ENCODE measurements at places on chromosomes 5 and 9. TPM values are rescaled to one million over a fixed set of nuclear protein-coding genes. Genes with fewer than 3 reads are reported as not detected.

GRCh38 chr9:18245911-18246310 lies 228.0 kb upstream of the ADAMTSL1 start:
- no peak for DNase-seq

GRCh38 chr9:6997330-6997729 lies 239.6 kb downstream of the KDM4C start:
- no peak for DNase-seq

DNA sequence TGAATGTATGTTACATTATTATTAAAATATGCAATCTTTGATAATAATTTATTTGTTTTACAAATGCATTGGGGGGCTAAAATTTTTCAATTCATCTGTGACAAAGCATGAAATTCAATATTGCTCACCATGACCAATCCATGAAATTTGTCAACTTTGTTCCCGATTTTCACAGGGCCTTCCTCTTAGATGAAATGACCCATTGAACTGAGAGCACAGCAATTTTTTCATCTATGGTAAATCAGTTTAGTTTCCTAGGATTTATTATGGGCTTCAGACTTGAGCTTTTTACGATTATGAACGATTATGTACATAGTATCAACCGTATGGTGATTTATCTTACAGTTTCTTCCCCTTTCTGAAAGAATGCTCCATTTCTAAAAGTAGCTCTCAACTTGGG lies 157.3 kb downstream of the KIAA0825 start:
- DNase-seq, result no peak

DNA sequence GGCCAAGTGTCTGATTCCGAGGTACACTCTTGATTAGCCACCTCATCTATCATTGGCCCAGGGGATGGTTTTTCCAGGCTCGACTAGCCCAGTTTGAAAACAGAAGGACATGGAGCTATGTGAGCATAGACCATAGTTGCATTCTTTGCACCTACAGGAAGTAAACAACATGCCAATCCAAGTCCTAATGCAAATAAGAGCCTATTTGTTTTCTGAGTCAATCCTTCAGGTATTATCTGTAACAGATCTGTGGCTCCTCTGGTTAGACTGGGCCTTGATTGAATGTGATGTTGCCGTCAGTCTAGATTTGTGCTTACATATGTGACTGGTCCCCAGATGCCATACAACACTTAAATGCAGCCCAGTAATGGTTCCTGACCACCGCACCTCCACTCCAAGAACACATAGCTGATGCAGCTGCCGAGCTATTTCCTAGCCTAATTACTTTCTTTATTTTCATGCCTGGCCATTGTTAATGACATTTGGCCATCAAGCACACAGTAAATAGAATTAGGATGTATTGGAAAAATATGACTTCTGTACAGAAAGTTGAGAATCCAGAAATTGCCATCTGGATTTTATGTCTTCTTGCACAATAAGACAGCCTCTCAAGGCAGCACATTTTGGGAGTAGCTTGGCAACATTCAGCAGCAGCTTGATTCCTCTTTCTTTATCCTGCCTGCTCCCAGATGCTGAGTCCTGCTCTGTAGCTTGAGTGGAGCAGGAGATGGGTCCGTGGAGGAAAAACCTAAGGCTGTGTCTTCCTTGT lies 29.5 kb upstream of the ARHGAP26 start:
- no peak for DNase-seq

GRCh38 chr5:82274343-82275211 lies 3.6 kb downstream of the RPS23 start:
- no peak for DNase-seq

DNA sequence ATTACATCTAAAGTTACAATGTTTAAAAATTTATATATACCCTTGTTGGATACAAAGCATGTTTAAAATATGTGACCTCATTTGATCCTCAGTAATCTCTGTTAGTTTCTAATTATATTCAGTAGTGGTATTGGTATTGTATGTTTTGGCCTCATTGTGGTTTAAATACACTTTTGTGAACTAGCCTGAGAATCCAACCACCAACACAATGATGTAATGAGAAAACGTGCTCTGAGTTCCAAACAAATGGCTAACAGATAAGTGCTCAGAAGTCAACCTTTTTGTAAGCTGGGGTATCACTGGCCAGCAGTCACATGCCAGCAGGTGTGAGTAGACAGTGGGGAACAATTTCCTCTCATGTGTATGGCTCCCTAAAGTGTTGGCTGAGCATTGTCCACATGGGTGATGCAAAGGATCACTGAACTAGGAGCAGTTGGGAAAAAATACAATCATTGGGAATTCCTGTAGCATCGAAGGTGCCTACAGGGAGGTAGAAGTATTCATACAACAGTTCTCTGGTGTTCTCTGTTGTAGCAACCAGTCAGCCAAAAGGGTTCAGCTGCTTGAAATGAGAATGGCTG lies 56.1 kb downstream of the DOCK8 start:
- no peak for DNase-seq

DNA sequence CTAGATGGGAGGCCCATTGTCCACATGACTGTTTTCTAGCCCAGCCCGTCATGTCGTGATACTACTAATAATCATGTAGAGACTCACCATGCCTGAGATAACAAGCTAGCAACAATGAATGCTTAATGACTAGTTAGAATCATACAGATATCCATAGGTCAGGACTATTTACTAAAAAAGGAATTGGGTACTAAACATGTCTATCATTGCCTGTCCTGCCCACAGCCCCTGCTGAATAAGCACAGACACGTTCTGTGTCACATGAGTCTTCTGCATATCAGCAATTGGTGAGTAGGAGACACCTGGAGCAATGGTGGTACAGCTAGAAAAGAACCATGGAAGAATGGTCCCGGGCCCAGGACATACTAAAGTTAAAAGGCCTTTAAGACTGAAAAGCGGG lies 18.0 kb downstream of the FRRS1L start:
- DNase-seq, result no peak

DNA sequence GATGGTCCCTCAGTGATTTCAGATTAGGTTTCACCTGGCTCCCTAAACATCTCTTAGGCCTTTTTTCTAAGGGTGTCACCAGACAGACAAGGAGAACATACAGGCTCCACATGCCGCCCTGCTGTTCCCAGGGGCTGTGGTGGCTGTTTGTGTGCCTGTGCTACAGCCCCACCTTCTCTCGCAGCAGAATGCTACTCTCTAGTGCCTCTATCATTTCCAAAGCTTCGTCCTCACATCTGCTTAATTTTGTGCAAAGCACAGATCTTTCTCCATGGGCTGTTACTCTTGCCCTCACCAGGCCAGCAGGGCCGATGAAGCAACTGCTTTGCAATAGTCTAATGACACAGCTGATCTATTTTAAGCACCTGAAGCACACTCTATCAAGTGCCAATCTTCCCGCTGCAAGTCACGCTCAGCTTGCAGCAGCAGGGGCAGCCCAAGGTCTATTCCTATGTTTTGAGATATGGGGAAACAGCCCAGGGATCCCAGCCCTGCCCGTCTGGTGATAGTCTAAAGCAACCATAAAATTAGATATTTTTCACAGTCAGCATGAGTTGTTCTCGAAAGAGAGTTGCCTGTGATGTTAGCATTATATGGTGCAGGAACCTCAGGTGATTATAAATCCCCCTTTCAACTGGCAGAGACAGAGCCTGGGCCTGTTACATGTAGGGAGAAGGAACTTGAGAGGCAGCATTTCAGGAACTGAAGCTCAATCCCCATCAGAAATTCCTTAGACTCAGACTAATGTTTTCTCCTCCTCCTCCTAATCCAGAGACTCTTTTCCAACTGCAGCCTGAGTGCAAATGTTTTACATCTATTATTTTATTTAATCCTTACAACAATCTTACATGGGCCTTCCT lies 12.7 kb downstream of the ABLIM3 start:
- DNase-seq, result no peak

- peak; percentile 48 for DNase-seq
These were observed 2.9 kb downstream of the SEMA6A start for GRCh38 chr5:116571568-116572349.

DNA sequence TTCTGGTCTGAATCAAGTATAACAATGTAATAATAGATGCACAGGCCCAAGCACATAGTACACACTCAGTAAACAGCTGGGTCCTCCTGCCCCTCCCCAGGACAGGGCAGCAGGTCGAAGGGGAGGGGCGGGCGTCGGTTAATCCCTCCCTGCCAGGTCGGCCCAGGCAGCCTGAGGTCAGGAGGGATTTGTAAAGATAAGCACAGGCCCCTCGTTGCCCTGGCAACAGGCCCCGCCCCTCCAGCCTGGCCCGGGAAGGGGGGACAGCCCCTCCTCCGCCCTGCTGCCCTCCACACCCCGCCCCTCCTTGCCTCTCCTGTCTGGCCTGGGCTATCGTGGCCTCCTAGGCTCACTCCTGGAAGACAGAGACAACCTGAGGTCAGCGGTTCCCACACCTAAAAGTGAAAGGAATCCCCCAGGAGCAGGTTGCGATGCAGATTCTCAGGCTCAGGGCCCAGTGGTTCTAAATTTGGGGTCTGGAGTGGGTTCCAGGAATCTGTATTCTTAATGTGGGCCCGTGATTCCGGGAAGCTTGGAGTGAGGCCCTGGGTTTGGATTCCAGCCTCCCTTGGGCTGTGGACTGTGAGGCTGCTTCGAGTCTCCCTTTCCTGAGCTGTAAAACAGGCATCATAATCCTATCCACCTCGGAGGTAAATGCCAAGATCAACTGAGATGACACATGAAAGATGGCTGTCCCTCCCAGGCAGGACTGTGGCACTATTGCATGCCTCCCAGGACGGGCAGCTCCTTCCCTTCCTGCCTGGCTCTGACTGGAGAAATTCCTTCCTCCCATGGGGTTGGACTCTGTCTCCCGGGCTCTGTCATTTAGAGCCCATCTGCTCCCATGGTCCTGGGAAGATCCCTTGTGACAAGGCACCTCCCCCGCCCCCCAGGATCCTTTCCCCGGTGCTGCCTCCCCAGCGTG lies 4.4 kb downstream of the CRB2 start:
- peak; percentile 19 for DNase-seq

- DNase-seq, result no peak
These were observed 24.4 kb downstream of the TARS1 start for GRCh38 chr5:33465120-33465519.

GRCh38 chr5:62948301-62948700 lies 369.7 kb downstream of the LRRC70 start:
- no peak for DNase-seq

DNA sequence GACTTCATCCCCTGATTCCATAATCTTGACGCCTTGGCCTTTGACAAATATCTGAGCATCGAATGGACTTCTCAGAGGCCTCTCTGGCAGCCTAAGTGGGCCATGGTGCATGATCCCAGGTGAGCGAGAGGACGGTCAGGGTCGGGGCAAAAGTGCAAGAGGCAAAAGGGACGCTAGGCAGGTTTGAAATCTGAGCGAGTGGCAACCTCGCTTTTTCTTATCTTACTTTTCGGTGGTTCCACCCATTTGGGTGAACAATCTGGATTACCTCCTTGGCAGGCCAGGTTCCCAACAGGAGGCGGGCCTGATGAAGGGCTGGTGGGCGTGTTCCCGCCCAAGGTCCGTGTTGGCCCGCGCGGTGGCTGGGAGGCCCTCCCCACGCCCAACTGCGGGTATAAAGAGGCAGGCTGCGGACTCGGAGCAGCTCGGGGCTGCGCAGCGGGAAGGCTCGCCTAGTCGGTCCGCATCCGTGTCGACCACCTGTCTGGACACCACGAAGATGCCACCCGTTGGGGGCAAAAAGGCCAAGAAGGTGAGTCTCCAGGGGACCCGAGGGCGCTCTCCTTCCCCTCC lies at the start of gene BHMT:
Gene BHMT (plus strand): TSS at position 423 of the 573 bp plus-strand sequence. CDS start 77 bp downstream, at position 500.
- no peak for DNase-seq

GRCh38 chr9:111063332-111063731 lies 25.1 kb upstream of the LPAR1 start:
- DNase-seq, result no peak

DNA sequence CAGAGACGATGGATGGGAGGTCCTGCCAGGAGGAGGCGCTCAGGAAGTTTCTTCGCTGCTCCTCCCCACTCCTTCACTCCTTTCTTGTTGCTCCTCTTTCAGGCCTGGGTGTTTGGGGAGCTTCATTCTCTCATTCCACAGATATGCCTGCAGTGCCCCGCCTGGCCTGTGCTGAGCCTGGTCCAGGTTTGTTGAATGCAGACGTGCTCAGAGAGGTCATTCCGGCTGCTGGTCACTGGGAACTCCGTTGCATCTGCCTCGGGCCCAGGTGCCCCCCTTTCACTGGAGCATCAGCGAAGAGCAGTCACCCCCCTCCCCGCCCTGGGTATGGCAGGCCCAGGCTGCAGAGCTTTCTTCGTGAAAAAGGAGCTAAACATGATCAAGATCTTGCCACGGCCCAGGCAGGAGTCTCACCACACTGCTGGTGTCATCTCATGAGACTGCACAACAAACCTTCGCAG lies 15.5 kb downstream of the SURF6 start:
- peak; percentile 11 for DNase-seq

GRCh38 chr9:70011366-70011765 lies 32.3 kb upstream of the MAMDC2 start:
- DNase-seq, result no peak

GRCh38 chr5:123705741-123706140 lies 193.8 kb downstream of the CSNK1G3 start:
- no peak for DNase-seq

- no peak for DNase-seq
These were observed 27.3 kb downstream of the CENPP start for GRCh38 chr9:92353051-92353450.

DNA sequence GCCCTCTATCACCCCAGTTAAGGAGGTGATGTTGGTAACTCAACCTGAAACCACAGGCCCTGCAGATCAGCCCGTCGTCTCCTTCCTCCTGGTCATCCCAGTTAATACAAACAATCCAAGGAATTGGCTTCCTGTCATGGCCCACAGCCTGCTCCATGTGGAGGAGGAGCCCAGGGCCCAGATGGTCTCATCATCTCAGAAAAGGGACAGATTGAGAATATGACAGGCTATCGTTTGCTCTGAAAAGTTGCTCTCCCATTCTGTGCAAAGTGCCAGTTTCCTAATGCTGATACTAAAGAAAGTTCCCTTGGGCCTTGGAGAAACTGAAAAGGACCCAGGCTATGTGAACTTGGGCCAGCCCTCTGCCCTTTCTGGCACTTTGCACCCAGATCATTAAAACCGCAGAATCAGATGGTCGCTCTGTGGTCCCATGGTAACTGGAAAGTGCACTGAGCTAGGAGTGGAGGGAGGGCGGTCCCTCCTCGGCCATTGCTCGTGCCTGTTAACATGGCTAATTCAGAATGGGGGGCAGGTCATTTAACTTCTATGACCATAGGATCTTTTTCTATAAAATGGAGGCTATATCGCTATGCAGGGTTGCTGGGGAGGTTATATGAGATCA lies 675 bp upstream of the SPAAR start:
- DNase-seq, result no peak

The OGN gene
- 3.8 TPM for total RNA-seq

The CEP72 gene
- 2.2 TPM for total RNA-seq

The LEAP2 gene
- total RNA-seq, result not detected

The LIX1 gene
- 0.13 TPM for total RNA-seq

The ACTBL2 gene
- total RNA-seq, result not detected

The CTXN3 gene
- not detected for total RNA-seq

The PDE6A gene
- not detected for total RNA-seq

The SPINK13 gene
- not detected for total RNA-seq

The PAPPA gene
- 0.70 TPM for total RNA-seq

The TMEM171 gene
- 80.7 TPM for total RNA-seq

The SLC24A2 gene
- total RNA-seq, result not detected

The IFNA13 gene
- not detected for total RNA-seq

The LOX gene
- total RNA-seq, result 6.0 TPM

The TRUB2 gene
- 42.9 TPM for total RNA-seq
